Cortex of kidney (tissue), 1 donor: ENCODE measurements at places on chromosomes 1 and 21.

DNA sequence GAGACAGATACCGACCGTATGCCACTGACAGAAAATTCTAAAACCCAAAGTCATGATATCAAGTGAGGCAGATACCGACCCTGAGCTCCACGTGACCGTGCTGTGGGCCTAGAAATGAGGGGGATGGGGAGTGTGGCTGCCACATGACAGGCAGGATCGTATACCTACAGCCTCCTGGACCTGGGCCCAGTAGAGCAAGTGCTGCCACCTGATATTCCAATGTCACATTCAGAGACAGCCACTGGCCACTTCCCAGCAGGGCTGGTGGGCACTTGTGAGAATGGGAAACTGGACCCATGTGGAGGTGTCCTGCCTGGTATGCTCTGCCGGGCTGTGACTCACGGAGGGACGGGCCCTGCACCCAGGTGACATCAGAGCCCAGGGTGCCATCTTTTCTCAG, 44.6 kb upstream of the CLDN14 start:
- DNase-seq: no peak

GRCh38 chr1:240169188-240169587, 77.5 kb downstream of the FMN2 start:
- no peak for DNase-seq

GRCh38 chr1:81375884-81376548, 424.7 kb upstream of the ADGRL2 start:
- DNase-seq: no peak

DNA sequence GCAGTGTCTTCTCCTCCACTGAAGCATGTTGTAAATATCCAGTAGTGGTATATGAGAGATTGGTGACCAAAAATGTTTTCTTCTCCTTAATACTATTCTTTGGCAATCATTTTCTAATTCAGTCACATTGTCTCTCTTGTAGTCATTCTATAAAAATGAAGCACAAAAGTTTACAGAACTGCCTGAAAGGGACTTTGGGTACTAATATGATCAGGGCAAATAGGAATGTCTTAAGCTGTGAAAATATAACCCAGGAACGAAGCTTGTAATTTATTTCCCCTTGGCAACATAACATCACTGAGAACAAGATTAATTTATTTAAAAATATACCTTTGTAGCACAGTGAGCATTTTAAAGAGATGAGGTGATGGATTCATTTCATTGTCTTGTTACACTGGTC, 4.9 kb downstream of the B3GALT2 start:
- no peak for DNase-seq

- no peak for DNase-seq
Observed at GRCh38 chr1:20329793-20330542, 39.3 kb downstream of the VWA5B1 start.

DNA sequence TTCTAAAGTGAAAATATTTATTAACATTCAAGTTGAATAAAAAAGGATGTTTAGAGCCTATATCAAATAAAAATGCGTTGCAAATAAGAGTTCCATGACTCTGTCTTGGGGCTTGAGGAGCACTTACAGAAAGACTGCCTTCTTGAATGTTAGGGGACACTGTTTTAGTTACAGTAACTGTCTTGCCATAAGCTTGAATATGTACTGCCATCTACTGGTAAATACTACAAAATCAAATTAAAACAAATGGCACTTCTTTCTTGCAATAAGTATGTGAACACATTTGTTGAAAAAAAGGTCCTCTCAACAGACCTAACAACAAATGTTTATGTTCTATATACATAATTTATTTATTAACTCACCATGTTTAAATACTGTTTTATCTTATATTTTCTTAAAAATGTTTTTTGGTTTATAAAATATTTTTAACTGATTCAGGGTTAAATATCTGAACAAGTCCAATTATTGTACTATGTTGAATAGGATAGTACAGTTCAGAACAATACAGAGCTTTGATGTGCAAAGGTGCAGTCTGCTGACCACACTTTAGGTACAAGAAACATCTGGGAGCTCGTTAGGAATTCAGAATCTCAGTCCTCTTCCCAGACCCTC, 199.5 kb downstream of the LRRIQ3 start:
- DNase-seq: no peak

GRCh38 chr1:214029796-214030195, 42.0 kb downstream of the PROX1 start:
- no peak for DNase-seq

- no peak for DNase-seq
Observed at GRCh38 chr1:171352554-171352953, 38.6 kb downstream of the FMO4 start.

GRCh38 chr1:40841602-40842001, 20.6 kb downstream of the CITED4 start:
- no peak for DNase-seq

DNA sequence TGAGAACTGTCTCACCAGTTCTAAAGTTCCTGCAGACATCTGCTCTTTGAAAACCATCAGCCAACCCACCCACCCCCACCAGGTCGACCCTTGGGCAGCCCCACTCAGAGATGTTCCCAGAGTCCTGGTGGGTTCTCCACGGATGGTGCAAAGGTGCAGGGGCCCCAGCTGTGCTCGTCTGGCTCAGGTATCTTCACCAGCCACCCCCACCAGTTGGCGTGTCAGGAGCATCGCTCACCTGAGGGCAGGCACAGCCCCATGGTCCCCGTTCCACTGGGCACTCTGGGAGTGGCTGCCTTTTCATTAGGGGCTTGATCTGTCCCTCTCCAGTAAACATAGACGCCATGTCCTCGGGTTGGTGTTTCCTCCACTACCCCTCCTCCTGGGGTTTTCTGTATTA, 70.5 kb downstream of the UMODL1 start:
- no peak for DNase-seq

DNA sequence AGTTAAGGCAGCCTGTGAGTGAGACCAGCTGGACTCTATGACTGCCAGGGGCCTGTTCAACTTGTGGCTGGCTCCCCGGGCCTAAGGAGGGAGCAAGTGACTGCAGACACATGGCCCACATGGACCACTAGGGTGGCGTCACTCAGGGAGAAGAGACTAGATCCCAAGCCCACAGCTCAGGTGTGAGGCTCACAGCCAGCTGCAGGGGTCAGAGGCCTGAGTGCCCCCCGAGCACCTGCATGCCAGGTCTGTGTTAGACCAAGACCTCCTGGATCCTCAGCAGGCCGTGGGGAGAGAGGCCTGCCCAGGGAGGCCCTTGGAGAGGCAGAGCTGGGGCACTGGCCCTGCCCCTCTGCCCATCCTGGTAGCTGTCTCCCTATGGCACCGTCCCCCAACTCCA, 142.4 kb upstream of the RUNX3 start:
- DNase-seq: no peak

DNA sequence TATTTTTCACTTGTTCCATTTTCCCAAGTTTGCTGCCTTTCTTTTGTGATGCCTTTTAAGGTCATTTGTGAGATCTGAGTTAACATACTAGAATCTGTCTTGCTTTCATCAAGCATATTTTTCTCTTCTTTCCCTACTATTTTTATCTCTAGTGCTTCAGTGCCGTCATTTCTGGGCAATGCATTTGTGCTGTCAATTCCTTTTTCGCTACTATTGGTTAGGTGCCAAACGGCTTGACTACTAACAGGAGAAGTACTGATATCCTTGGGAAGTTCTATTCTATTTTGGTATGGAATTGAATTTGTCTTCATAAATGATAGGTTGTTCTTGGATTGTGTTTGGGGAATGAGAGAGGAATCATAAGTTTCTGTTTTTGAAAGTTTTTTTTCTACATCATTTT, 42.2 kb downstream of the LRRC53 start:
- DNase-seq: no peak

GRCh38 chr1:15966081-15966955, 9.6 kb downstream of the ZBTB17 start:
- DNase-seq: no peak

- no peak for DNase-seq
Observed at GRCh38 chr1:8976896-8977450, 31.3 kb downstream of the CA6 start.

DNA sequence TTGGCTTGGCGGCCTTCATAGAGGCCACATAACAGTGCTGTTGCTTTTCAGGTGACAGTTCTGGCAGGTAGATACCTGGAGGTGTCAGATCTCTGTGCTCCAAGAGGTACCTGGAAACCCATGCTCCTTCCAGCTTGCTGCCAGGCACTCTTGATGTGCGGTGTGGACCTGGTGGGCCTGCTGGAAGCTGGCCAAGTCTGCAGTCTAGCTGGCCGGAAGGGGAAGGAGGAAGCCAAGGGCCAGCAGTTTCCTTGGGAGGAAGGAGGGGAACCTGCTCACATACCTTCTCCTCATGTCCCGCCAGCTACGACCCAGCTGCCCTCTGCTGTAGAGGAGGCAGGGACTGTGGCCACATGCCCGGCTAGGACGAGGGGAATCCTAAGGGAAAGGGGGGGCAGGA, 166.4 kb upstream of the AJAP1 start:
- no peak for DNase-seq
